ENCODE measurements at places on chromosomes 16 and 17.
A peak's percentile ranks its signal among the peaks of the same experiment; 100 is the strongest.

DNA sequence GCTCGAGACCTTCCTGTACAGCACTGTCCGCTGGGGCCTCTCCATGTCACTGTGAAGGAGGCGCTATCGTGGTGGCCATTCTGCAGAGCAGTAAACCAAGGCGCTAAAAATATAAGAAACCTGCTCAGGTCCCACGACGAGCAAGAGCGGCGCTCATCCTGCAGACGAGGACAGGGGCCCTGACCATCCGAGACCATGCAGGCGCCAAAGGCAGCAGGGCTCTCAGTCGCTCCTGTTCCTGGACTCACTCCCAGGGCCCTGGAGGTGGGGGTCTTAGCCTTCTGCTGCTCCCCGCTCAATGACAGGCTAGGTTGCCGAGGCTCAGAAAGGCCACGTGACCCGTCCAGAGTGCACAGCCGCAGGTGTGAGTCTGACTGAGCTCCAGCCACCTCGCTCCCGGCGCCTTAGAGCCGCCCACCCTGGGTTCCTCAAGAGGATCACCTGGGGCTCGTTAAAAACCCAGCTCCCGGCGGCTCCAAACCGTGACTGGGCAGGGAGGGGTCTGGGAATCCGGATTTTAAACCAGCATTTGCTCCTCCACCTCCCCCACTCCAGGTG is 509 bp upstream of the ATP2C2 start:
- DNase-seq = no peak

- no peak for DNase-seq
Measured at GRCh38 chr16:20894388-20894787, 5.8 kb downstream of the DCUN1D3 start.

DNA sequence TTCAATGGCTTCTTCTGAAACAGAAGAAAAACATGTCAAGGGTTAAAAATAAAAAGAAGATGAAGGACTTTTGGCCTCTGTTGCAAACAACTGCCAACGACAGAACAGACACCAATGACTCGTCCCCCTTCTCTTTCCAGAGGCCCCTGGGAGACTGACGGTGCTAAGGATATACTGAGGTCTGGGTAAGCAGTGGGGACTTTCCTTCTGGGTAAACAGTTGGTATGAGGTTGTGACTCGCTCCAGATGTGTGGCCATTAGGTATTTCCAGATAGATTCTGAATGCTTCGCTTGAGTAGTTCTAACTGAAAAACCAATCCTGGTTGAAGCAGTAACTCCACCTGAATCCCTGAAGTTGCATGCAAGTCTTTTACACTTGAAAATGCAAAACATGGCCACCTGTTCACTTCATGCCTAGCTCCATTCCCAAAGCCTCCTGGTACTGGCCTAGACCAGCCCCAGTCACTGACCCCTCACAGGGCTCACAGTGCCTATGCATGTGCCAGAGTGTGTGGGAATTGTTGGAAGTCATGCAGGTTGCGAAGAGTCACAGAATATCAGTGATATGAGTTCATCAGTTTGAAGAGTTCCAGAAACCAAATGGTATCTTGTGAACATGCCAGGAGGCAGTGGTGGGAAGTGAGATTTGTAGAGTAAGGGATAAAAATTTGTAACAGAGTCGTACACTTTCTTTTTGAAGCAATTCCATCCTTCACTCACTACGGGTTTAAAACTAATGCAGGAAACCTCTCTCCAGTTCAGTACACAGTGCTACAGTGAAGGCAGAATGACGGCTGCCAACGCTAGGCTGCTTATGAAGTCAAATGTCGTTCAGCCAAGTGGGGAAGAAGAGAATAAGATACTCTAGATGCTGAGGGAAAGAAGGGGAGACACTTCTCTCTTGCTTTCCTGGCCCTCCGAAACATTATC is 217.8 kb downstream of the ZFHX3 start:
- no peak for DNase-seq

- no peak for DNase-seq
Measured at GRCh38 chr16:29972500-29972899, 1.2 kb upstream of the TAOK2 start.

GRCh38 chr16:87496447-87496801 is 3.6 kb upstream of the ZCCHC14 start:
- DNase-seq = no peak

GRCh38 chr16:48250520-48251278 is 3.4 kb upstream of the ABCC11 start:
- no peak for DNase-seq

DNA sequence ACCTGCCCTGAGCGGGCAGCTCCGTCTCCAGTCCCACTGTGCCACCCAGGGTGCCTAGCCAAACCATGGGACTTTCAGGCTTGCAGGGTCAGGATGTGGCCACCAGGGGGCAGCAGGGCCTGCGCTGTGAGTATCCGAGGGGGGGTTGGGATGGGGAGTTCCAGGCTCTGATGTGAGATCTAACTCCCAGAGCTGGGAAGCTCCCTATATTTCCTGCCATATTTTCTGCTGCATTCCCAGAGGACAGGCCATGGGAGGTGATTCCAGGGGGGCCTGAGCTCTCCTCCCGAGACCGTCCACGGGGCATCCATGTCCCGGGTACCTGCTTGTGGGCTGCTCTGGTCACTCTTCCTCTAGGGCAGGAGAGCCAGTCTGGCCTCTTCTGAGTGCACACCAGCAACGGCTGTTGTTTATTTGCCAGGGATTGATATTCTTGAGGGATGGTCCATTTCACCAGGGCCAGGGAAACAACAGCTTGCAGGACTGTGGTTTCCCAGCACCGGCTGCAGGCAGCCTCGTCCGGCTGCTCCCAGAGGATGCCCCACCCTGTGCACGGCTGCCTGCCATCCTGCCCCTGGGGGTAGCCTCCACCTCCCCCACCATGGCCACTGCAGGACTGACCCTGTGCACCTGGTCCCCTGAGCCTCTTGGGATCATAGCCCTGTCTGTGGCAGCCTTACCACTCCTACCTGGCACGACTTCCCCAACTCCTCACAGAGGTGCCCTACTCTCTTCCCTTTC is 1.2 kb downstream of the GPR142 start:
- DNase-seq = peak; percentile 42

DNA sequence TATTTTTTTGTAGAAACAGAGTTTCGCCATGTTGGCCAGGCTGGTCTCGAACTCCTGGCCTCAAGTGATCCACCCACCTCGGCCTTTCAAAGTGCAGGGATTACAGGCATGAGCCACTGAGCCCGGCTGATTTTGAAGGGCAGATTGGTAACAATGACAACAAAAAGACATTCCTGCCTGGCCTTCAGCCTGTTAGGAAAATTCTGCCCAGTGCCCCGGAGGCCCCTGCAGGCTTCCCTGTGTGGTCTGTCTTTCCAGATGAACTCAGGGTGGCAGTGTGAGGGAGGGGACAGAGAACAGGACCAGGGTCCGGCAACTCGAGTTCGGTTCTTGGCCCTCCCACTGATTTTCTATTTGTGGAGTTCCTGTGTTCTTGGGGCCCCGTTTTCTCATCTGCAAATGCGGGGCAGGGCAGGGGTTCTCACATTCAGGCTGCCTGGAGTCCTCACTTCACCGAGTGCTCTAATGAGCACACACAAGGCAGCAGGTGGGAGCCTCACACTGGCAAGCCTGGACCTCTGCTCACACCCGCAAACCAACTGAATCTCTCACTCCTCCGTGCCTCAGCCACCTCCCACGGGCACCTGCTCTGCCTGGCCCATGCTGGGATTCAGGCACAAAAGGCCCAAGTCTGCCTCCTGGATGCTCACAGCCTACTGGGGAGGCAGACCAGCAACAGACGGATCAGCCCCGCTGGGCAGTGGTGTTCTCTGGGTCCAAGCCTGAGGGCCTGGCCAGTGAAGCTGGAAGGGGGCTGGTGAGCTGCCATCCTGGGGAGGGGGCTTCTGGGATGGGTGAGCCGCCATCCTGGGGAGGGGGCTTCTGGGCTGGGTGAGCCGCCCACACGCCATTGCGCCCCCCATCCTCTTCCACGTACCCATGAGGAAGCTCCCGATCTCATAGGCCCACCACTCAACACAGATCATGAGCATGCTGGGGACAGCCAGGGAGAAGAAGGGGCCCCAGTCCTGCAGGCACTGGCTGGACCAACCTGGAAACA is 10.3 kb downstream of the SLC47A2 start:
- DNase-seq = no peak

DNA sequence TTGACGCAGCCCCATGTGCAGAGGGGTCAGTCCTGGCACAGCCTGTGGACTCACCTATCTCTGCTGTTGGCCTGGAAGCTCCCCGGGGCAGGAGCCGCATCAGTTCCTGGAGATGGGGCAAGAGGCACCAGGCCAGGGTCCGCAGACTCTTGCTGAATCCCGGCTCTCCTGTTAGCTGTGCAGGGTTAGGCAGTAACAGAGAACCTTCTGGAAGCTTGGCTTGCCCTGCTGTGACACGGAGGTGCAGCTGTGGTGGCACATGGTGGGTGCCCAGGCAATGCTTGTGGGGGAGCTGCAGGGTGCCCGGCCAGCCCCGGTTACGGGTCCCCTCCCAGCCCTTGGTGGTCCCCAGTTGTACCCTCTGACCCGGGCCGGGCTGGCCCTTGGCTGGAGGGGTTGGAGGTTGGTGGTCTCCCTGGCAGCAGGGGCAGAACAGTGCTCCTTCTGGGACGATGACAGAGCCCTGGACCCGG is 26.0 kb upstream of the ZNF469 start:
- no peak for DNase-seq

- DNase-seq = no peak
Measured at GRCh38 chr16:81469710-81470535, 25.3 kb downstream of the CMIP start.

DNA sequence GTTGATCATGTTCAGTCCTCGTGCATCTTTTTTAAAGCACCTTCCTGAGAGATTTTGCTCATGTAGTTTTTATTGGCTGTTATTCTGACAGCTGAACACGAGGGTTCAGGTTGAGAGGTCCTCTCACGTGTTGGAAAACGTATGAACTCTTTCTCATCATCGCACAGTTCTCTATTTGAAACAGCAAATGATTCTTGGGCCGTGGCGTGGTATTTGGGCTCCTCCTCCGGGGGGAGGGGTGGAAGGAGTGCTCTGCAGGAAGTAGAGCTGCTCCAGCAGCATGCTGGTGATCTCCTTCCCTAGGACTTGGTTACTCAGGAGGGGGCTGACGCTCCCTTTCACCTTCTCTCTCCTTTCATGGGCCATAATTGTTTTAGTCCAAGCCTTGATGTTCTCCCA is 70.4 kb downstream of the KSR1 start:
- DNase-seq = no peak

DNA sequence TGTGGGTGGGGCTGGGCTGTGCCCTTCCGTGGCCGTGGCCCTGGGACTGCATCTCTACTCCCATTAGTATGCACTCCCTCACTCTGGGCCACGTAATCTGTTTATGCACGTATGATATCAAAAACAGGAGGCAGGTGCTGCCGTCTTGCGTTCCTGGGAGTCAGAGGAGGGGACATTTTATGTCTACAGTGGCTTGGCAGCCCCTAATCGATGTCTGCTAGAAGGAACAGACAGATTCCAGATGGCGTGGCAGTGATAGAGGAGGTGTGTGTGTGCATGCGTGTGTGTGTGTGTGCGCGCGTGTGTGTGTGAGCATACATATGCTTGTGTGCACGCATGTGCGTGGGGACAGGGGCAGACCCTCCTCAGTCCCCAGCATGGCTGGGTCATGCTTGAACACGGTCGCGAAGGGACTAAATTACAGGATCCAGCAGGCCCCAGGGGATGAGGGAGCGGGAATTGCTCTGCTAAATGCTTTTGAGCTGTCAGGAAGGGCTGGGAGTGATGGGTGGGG is 44.7 kb downstream of the SREBF1 start:
- no peak for DNase-seq

GRCh38 chr17:47791025-47791424 is 30.6 kb downstream of the OSBPL7 start:
- DNase-seq = no peak

DNA sequence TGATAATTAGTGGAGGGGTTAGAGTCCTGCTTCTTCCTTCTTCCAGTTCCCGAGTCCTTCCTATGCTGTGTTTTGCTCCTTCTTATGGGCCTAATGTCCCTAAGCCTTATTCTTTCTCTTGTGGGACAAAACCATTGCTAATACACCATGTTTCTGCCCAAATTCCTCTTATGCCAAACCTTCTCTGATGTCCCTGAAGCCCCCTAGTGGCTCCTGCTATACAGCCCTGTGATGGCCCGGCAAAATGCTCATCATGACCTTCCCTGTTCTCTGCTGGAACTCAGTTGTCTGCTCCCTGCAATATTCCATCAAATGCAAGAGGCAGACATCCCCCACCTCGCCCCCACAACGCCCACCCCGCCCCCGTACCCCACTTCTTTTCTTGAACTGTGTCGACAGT is 171.6 kb downstream of the CDH11 start:
- no peak for DNase-seq

GRCh38 chr17:27975146-27976011 is 67.1 kb upstream of the NLK start:
- DNase-seq = no peak

- DNase-seq = no peak
Measured at GRCh38 chr17:19312406-19312805, 50.1 kb downstream of the B9D1 start.

- DNase-seq = no peak
Measured at GRCh38 chr16:82936941-82937551, 310.3 kb downstream of the CDH13 start.

DNA sequence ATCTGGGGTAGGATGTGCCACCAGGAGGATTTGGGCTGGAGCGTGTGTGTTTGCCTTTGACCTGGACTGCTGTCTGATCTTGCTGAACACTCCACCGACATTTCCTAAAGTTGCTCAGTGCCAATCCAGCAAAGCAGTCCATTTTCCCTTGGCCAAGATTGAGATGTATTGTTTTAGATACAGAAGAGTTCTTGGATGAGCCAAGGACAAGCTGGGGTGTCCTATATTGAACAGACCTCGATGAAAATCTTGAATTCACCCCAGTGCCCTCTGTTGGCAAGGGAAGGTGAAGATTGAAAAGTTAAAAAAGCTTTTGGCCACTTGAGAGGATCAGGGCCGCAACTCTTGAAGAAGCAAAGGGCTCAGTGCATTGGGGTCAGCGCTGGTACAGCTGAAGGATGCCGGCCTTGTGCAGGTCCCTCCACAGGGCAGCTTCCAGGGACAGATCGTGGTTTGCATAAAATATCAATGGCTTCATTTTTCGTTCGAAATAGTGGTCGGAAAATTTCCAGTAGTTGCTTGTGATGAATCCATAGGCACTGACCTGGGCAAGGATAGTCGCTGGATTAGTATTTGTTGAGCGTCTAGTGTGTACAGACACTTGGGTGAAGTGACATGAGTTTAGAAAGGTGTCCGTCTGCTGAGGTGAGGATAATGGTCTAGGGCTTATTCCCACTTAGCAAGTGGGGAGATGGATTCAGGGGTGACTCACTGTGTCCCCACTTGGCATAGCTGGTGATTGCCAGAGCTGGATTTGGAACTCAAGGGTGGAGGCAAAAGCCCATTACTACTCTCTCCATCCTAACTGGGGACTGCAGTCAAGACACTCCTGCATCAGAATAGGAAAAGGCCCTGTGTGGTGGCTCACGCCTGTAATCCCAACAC is 19.7 kb downstream of the ST6GALNAC2 start:
- no peak for DNase-seq

DNA sequence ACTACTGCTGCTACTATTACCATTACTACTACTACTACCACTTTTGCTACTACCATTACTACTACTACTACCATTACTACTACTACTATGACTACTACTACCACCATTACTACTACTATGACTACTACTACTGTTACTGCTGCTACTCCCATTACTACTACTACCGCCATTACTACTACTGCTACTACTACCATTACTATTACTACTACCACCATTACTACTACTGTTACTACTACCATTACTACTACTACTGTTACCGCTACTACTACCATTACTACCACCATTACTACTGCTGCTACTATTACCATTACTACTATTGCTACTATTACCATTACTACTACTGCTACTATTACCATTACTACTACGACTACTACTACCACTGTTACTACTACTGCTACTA is 209.1 kb downstream of the IRF8 start:
- DNase-seq = no peak
